Vein endothelial cell (primary cell): ENCODE measurements at places on chromosomes 7 and 10. TPM values are rescaled to one million over a fixed set of nuclear protein-coding genes. Genes with fewer than 3 reads are reported as not detected.

Gene WNT16
- not detected in 2 replicates for total RNA-seq

Gene ACSM6
- not detected in 2 replicates for total RNA-seq

Gene SKAP2
- 23.5 and 25.8 TPM in 2 replicates for total RNA-seq

Gene LIPN
- total RNA-seq, result not detected in 2 replicates

Gene PCLO
- 3.8 and 3.9 TPM in 2 replicates for total RNA-seq

Gene CTAGE4
- 0.29 TPM in 1 of 2 replicates, not detected in the other for total RNA-seq

Gene C10orf143
- 0.67 and 1.6 TPM in 2 replicates for total RNA-seq

Gene OR2A42
- total RNA-seq, result not detected in 2 replicates

Gene NACAD
- 0.76 and 1.6 TPM in 2 replicates for total RNA-seq

Gene ADAM12
- total RNA-seq, result 0.65 and 1.1 TPM in 2 replicates

Gene C1QL3
- total RNA-seq, result 0.48 TPM in 1 of 2 replicates, not detected in the other

Gene PTF1A
- total RNA-seq, result not detected in 2 replicates

Gene IL15RA
- total RNA-seq, result 17.2 and 17.3 TPM in 2 replicates

Gene CALML3
- total RNA-seq, result not detected in 2 replicates

Gene PNLIPRP1
- not detected in 2 replicates for total RNA-seq

Gene TAS2R41
- 0.19 TPM in 1 of 2 replicates, not detected in the other for total RNA-seq

Gene NOBOX
- not detected in 2 replicates for total RNA-seq

Gene NUB1
- 30.1 and 37.4 TPM in 2 replicates for total RNA-seq

Gene RAB19
- total RNA-seq, result 0.38 TPM in 1 of 2 replicates, not detected in the other

Gene LIPM
- not detected in 2 replicates for total RNA-seq

Gene CLRN3
- not detected in 2 replicates for total RNA-seq

Gene TUBAL3
- 1.1 and 1.3 TPM in 2 replicates for total RNA-seq

Gene TES
- 95.1 and 102 TPM in 2 replicates for total RNA-seq

Gene GBF1
- total RNA-seq, result 50.9 and 51.3 TPM in 2 replicates

Gene GHRHR
- not detected in 2 replicates for total RNA-seq

Gene CYP26A1
- 1.3 TPM in 1 of 2 replicates, not detected in the other for total RNA-seq

Gene HECTD2
- 6.9 and 8.4 TPM in 2 replicates for total RNA-seq

Gene TASOR2
- 74.0 and 76.4 TPM in 2 replicates for total RNA-seq

Gene ZNF853
- total RNA-seq, result 0.29 and 0.65 TPM in 2 replicates

Gene FRMD4A
- total RNA-seq, result 80.4 and 83.8 TPM in 2 replicates

Gene PIP4K2A
- 28.8 and 42.1 TPM in 2 replicates for total RNA-seq

Gene C7orf33
- total RNA-seq, result not detected in 2 replicates

Gene NPFFR1
- total RNA-seq, result not detected in 2 replicates

Gene VPS37D
- 2.5 and 3.9 TPM in 2 replicates for total RNA-seq

Gene UNCX
- total RNA-seq, result not detected in 2 replicates

Gene GPR15LG
- total RNA-seq, result not detected in 2 replicates

Gene SEMA3A
- total RNA-seq, result 13.0 and 23.2 TPM in 2 replicates

Gene CYCS
- 28.1 and 49.6 TPM in 2 replicates for total RNA-seq

Gene RBM48
- total RNA-seq, result 7.2 and 8.5 TPM in 2 replicates

Gene FAM221A
- 2.6 and 5.6 TPM in 2 replicates for total RNA-seq

Gene GPNMB
- 0.33 and 0.57 TPM in 2 replicates for total RNA-seq

Gene ENTPD1
- total RNA-seq, result 40.5 and 41.2 TPM in 2 replicates

Gene WEE2
- not detected in 2 replicates for total RNA-seq

Gene LRIT1
- total RNA-seq, result not detected in 2 replicates

Gene ITIH5
- not detected in 2 replicates for total RNA-seq

Gene CFTR
- total RNA-seq, result not detected in 2 replicates

Gene SGMS1
- total RNA-seq, result 42.5 and 45.1 TPM in 2 replicates

Gene SPDYE5
- not detected in 2 replicates for total RNA-seq

Gene VSTM4
- total RNA-seq, result under 0.01 and 0.29 TPM in 2 replicates

Gene GDF2
- not detected in 2 replicates for total RNA-seq

Gene OR2A12
- total RNA-seq, result not detected in 2 replicates

Gene SRRM3
- 0.67 and 2.6 TPM in 2 replicates for total RNA-seq
